ENCODE measurements at places on chromosomes 5 and 9. TPM values are rescaled to one million over a fixed set of nuclear protein-coding genes. Genes with fewer than 3 reads are reported as not detected.
A peak's percentile ranks its signal among the peaks of the same experiment; 100 is the strongest.

DNA sequence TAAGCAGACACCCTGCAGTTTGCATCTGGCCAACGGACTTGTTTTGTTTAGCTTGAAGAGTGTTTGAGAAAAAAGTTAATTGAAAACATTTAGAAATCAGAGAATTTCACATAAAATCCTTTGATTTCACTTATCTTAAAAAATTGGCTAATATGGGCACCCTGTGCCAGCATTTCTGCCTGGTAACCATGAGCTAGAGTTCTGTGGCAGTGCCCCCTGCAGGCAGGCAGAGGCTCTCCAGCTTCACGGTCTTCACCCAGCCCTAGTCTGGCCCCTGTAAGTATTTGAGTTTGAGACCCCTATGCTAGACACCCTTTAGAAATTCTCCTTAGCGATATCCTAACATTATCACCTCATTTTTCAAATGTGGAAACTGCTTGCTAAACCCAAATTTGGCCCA, 18.8 kb upstream of the FANCC start:
- no peak overlapping the region for H3K4me3 ChIP-seq
- H3K27me3 ChIP-seq: no peaks in the 10 kb centered on the region
- no peaks in the 10 kb centered on the region for H3K36me3 ChIP-seq
- no peak overlapping the region for H3K27ac ChIP-seq
- no peaks in the 10 kb centered on the region for H3K4me1 ChIP-seq

DNA sequence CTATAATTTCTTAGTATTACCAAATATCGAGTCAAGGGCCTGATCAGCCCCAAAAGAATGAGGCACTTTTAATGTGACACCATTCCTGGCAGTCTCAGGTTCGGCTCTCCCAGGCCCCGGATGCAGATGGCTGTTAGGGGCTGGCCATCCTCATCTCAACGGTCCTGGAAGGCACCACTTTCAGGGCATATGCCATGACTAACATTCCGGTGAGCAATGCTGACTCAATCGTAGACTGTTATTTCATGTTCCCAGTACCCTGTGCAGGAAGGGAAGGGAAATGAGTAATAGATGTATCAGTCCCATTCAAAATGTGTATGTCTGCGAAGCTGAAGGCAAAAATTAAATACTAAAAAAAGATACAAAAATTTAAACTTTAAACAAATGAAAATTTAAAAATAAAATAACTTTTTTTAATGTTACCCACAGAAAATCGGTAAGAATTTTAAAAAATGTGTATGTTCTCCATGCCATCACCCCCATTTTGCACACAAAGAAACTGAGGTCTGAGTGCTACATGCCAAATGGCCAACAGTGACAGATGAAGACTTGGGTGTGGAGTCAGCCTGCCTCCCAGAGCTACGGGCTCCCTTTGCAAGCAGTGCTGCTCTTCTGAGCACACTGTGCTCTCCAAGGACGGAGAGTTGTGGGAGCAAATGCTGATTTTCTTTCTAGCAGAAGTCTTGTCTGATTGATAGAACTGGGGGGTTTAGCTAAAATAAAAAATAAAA, 79.0 kb downstream of the GLDC start:
- H3K4me1 ChIP-seq: no peaks in the 10 kb centered on the region
- peak; percentile 11 for DNase-seq
- no peak overlapping the region for H3K27ac ChIP-seq
- peaks cover 14% of the 10 kb centered on the region for H3K27me3 ChIP-seq
- H3K36me3 ChIP-seq: no peaks in the 10 kb centered on the region

DNA sequence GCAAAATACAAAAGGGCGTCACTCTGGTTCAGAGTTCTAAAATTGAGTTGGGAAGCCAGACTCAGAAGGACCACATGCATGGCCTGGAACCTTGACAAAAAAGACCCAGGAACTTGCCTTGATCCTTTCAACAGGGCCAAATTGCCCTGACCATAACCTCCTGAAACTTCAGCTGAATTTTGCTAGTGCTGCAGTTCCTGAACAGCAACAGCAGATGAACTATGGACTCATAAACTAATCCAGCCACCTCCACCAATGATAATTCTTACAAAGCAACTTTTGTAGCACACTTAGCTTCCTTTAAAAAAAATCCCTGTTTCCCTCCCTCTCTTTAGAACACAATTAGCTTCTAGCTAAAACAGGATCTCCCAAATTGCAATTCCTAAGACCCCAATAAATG, 155.9 kb downstream of the MAT2B start:
- H3K4me3 ChIP-seq: no peak overlapping the region
- no peak for DNase-seq
- no peaks in the 10 kb centered on the region for H3K4me1 ChIP-seq
- no peak overlapping the region for H3K27ac ChIP-seq
- H3K27me3 ChIP-seq: no peaks in the 10 kb centered on the region
- H3K36me3 ChIP-seq: no peaks in the 10 kb centered on the region

Gene PCDHA13
- not detected for total RNA-seq

DNA sequence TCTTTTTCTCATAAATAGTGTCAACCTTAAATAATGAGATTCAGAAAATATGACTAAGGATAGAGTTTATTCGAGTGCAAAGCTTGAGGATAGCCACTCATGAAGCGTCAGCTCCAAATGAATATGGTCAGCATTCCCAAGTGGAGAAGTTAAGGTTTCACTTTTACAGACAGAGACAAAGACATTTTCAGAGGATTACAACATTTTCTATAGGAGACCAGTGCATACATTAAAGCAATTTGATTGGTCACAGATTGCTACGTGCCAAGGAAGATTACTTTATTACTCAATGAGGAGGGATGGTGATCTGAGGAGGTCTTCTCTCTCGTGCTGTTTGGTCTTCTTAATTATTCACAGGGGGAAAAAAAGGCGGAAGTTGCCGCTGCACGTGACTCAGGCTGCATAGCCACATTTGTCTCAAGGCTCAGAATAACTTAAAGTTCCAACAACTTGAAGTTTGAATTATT, 60.1 kb upstream of the SPATA31C2 start:
- no peak for DNase-seq
- no peaks in the 10 kb centered on the region for H3K36me3 ChIP-seq
- peaks cover 19% of the 10 kb centered on the region for H3K4me1 ChIP-seq
- H3K4me3 ChIP-seq: peak overlapping the region; percentile 16

DNA sequence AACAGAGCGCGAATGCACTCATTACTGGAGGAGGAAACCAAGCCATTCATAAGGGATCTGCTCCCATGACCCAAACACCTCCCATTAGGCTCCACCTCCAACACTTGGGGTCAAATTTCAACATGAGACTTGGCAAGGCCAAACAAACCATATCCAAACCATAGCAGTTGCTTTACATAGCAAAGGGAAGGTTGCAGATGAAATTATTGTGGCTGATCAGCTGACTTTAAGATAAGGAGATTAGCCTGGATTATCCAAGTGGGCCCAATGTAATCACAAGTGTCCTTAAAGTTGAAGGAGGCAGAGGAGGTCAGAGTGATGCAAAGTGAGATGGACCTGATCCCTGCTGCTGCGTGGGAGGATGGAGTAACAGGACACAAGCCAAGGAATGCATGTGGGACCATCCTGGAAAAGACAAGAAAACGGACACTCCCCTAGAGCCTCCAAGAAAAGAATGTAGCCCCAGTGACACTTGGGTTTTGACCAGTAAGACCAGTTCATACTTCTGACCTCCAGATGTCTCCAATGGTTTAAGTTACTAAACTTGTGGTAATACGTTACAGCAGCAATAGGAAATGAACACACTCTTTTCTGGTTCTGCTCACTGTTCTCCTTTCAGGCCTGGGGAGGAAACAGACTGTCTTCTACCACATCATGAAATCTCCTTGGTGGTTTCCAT, 167.3 kb downstream of the GNAQ start:
- H3K4me1 ChIP-seq: no peaks in the 10 kb centered on the region
- H3K27me3 ChIP-seq: no peaks in the 10 kb centered on the region
- no peak for DNase-seq
- H3K36me3 ChIP-seq: no peaks in the 10 kb centered on the region

DNA sequence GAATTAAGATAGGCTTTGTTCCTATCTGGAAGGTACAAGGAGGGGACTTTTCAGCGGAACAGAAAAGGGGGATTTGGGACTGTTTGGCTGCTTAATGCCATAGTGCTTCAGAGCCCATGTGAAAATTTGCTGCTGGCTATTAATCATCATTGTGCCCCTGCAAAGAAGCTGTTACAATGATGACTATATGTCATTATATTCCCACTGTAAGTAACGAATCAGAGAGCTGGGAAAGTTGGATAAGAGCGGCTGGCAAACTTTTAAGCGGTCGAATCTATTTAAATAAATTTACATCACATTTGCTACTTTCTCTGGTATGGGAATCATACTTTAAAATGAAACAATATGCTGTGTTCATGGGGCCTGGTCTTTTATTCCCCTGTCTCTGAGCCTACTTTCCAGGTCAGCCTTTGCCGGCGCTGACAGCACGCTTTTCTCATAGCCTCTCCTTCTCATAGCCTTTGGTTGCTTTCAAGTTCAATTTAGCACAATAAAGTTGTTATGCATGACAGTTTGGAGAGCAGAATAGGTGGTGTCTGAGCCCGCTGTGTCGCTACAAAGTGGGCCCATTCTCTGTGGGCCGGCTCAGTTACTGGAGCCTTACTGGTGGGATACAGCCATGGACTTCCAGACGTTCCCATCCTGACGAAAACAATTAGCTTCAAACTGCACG, 271.2 kb upstream of the TMEM161B start:
- no peaks in the 10 kb centered on the region for H3K36me3 ChIP-seq
- H3K27me3 ChIP-seq: no peaks in the 10 kb centered on the region
- H3K4me3 ChIP-seq: no peak overlapping the region
- H3K27ac ChIP-seq: no peak overlapping the region
- DNase-seq: no peak

GRCh38 chr5:144076521-144077083, 93.9 kb downstream of the YIPF5 start:
- H3K36me3 ChIP-seq: no peaks in the 10 kb centered on the region
- DNase-seq: no peak
- no peak overlapping the region for H3K27ac ChIP-seq
- no peaks in the 10 kb centered on the region for H3K4me1 ChIP-seq

DNA sequence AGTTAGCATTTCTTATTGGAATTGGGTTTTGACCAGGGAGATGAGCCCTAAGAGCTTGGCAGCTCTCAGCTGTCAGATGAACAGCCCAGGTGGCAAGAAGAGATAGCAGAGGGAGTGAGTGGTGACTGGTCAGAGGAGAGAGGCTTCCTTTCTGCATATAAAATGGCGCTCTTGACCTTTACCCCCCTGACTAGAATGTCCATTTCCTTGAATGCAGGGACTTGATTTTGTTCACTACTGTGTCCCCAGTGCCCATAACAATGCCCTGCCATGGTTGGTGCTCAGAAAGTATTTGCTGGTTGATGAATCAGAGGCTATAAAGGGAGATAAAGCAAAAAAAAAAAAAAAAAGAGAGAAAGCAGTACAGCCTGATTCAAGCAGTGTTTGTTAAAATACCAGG, 7.2 kb downstream of the CHMP5 start:
- DNase-seq: no peak
- H3K4me1 ChIP-seq: peaks cover 5% of the 10 kb centered on the region
- peaks cover 73% of the 10 kb centered on the region for H3K36me3 ChIP-seq
- H3K27me3 ChIP-seq: no peaks in the 10 kb centered on the region

Measured in heart right ventricle (tissue), 16 donors.